ENCODE measurements at places on chromosomes 3 and 15. TPM values are rescaled to one million over a fixed set of nuclear protein-coding genes. Genes with fewer than 3 reads are reported as not detected.

Gene NMNAT3
- total RNA-seq, result 1.5 TPM

- H3K4me1 ChIP-seq, result no peaks in the 10 kb centered on the region
- no peak for DNase-seq
- no peak overlapping the region for H3K27ac ChIP-seq
Measured at GRCh38 chr3:18847583-18848197, 300.6 kb upstream of the KCNH8 start.

GRCh38 chr3:72604328-72604727 lies 243.9 kb downstream of the SHQ1 start:
- H3K4me3 ChIP-seq, result no peak overlapping the region
- no peak for DNase-seq
- H3K4me1 ChIP-seq, result no peaks in the 10 kb centered on the region
- H3K27me3 ChIP-seq, result no peaks in the 10 kb centered on the region

- H3K4me1 ChIP-seq, result no peaks in the 10 kb centered on the region
- no peak overlapping the region for H3K4me3 ChIP-seq
- no peaks in the 10 kb centered on the region for H3K36me3 ChIP-seq
- no peaks in the 10 kb centered on the region for H3K27me3 ChIP-seq
Measured at GRCh38 chr3:115272036-115272824, 125.1 kb upstream of the ZBTB20 start.

GRCh38 chr3:143326983-143327778 lies 207.6 kb downstream of the CHST2 start:
- no peak overlapping the region for H3K4me3 ChIP-seq
- DNase-seq, result no peak
- H3K4me1 ChIP-seq, result no peaks in the 10 kb centered on the region
- no peak overlapping the region for H3K27ac ChIP-seq
- H3K36me3 ChIP-seq, result no peaks in the 10 kb centered on the region

DNA sequence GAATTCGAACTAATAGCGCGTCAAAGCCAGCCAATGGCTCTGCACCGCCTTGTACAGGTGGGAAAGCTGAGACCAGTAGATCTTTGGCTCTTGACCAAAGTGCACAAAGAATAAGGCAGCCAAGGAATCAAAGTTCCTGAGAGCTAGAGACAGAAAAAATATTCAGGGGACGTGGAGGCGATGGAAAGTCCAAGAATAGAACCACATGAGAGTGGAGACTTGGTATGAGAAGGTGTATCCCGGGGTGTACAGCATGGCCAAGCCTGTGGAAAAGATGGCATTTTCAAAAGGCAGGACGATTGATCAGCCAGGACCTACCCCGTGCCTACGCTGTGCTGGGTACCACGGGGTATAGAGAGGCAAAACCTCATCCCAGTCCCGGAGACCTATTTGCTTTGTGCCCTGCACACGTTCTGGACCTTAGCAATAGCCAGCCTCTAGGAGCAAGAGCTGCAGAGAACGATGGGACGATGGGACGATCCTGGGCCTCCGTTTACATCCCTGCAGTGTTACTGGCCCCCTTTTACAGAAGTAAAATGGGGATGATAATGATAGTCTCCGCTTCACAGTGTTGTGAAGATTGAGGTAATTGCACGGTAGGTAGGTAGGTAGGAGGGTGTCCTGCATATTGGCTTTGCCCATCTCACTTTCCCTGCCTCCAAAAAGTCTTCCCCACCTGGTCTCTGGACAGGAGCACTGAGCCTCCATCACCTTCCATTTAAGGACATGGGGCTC lies 583 bp upstream of the RBSN start:
- H3K27ac ChIP-seq, result peak overlapping the region; percentile 91
- peak; percentile 17 for DNase-seq
- H3K4me1 ChIP-seq, result peaks cover 14% of the 10 kb centered on the region
- no peaks in the 10 kb centered on the region for H3K36me3 ChIP-seq
- H3K27me3 ChIP-seq, result no peaks in the 10 kb centered on the region
- H3K4me3 ChIP-seq, result peak overlapping the region; percentile 64

DNA sequence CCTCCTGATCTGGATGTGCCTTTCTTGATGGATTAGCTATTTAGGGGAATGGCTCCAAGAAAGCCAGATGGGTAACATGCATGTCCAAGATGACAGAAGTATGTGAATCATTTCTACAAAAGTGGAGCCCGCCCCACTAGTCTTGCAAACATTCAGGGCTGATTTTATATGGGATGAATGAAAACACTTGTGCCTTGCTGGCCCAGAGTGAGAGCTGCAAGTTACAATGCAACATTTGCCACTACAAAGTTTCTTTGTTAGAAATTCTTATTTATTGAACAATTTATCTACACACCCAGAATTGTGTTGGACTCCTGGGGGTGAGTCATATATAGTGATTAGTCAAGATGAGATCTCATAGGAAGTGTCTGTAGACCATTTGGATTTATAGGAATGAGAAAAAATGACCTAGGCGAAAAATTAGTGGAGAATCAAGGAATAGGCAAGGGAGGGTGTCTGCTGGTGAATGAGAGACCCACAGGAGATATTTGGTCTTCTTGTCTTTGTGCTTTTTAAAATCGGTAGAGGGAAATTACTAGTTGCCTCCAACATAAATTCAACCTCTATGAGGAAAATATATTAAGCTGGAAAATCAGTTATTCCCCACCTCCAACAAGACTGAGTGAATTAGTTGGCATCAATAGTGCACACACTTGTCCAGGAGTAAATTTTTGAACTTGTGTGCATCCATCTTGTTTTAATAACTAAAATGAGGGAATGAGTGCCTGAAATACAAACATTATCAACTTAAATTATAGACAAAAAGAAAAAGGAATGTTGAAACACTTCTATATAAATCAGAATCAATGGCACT lies 53.5 kb upstream of the DCBLD2 start:
- no peaks in the 10 kb centered on the region for H3K4me1 ChIP-seq
- H3K4me3 ChIP-seq, result no peak overlapping the region
- no peaks in the 10 kb centered on the region for H3K36me3 ChIP-seq
- H3K27me3 ChIP-seq, result no peaks in the 10 kb centered on the region
- H3K27ac ChIP-seq, result no peak overlapping the region

DNA sequence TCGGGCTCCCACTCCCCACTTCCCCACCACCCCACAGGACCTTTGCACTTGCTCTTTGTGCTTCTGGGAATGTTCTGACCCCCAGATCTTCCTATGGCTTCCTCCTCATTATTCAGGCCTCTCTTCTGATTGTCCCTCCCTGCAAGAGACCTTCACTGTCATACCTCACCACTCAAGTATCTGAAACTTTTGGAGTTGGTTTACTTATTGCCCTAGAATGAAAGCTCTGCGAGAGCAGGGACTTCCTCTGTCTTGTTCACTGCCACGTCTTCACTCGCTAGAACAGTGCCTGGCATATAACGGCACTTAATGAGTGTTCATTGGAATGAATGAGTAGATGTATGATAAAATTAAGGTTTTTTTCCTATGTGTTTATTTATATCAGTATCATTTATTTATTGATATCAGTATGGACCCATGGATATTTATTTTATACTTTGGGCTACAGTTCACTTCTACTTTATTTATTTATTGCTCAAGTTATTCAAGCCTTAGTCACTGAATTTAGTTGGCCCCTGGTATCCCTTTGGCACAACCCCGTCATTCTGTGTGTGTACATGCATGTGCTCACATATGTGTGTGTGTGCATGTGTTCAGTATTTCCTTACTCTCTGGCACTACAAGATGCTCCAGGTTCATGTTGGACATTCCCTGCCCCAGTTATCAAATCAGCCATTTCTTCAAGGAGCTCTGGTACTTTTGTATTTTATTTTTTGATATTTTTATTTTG lies 197.6 kb downstream of the THSD4 start:
- no peaks in the 10 kb centered on the region for H3K27me3 ChIP-seq
- DNase-seq, result no peak
- H3K4me3 ChIP-seq, result no peak overlapping the region

Gene LRRC2
- 2.0 TPM for total RNA-seq

GRCh38 chr3:40191850-40192448 lies 117.6 kb upstream of the EIF1B start:
- H3K4me1 ChIP-seq, result no peaks in the 10 kb centered on the region
- H3K4me3 ChIP-seq, result no peak overlapping the region
- H3K27me3 ChIP-seq, result no peaks in the 10 kb centered on the region

DNA sequence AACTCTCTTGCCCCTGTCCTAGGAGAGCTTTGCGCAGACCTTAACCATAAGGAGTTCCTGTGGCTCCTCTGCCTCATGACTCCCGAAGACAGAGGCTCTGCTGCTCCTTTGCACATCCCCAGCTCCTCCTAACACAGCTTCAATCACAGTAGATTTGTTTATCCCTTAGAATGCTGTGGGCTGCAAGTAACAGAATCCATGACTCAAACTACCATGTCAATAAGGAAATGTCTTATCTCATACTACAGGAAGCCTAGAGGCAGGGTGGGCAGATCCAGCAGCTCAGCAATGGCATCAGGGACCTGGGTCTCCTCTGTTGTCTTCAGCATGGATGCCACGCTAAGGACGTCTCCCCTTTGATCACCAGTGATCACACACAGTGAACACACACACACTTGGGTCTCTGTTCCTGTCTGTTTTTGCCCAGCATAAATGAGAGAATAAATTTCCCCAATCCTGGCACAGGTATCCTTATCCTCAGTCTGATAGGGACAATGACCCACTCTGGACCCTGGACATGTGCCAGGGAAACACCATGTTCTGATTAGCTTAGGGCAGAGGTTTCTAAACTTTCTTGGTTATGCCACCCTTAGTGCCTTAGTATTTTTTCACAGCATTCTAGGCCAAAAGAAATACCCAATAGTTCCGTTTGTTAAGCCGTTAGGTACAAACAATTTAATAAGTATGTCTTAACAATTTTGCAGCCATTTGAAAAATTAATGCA lies 46.1 kb upstream of the MRPS22 start:
- no peaks in the 10 kb centered on the region for H3K36me3 ChIP-seq
- H3K4me3 ChIP-seq, result no peak overlapping the region
- peaks cover under 1% of the 10 kb centered on the region for H3K27me3 ChIP-seq
- no peaks in the 10 kb centered on the region for H3K4me1 ChIP-seq

DNA sequence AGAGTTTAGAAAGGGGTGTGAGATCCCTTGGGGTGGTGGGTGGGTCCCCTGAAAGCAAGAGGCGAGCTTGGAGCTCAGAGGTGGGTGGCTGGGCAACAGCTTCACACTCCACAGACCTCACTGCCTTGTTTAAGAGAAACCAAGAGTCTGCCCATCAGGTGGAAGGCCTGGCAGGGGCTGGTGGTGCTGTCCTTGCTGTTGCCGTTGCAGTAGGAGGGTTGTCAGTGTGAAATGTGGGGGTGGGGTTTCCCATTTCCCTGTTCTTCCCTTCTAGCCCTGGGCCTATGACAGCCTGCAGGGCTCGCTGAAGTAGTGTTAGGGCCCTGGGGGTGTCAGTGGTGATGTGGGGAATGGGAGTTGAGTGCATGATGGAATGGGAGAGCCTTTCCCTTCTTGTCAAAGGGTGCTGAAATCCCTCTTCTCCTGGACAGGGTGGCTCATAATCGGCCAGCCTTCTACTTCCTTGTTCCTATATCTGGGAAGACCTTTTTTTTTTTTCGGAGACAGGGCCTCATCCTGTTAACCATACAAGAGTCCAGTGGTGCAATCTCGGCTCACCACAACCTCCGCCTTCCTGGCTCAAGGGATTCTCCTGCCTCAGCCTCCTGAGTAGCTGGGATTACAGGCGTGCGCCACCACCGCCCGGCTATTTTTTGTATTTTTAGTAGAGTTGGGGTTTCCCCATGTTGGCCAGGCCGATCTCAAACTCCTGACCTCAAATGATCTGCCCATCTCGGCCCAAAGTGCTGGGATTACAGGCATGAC lies 4.3 kb downstream of the PLEKHO2 start:
- DNase-seq, result no peak
- H3K4me3 ChIP-seq, result no peak overlapping the region
- H3K4me1 ChIP-seq, result peaks cover 61% of the 10 kb centered on the region
- no peaks in the 10 kb centered on the region for H3K27me3 ChIP-seq
- H3K27ac ChIP-seq, result peak overlapping the region; percentile 89

- H3K27me3 ChIP-seq, result no peaks in the 10 kb centered on the region
- H3K27ac ChIP-seq, result peak overlapping the region; percentile 36
- no peaks in the 10 kb centered on the region for H3K36me3 ChIP-seq
Measured at GRCh38 chr15:69704229-69704628, 251.6 kb downstream of the RPLP1 start.

Gene GPR149
- not detected for total RNA-seq

DNA sequence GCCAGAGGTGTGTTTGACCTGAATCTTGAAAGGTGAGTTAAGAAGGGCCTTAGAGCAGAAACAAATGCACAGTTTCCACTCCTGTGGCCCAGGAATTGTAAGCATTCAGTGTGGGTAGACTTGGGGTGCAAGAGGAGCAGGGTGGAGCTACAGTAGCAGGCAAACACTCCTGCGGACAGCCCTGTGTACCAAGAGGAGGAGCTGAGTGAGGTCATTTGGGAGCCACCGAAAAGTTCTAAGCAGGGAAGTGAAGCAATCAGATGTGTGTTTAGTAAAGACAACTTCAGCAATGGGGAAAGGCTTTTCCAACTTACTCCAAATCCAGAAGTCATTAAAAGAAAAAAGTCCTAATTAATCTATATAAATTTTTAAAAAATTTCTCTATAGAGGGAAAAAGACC lies 99.3 kb downstream of the ARHGEF26 start:
- no peak for DNase-seq
- H3K36me3 ChIP-seq, result no peaks in the 10 kb centered on the region
- H3K4me3 ChIP-seq, result no peak overlapping the region
- no peak overlapping the region for H3K27ac ChIP-seq

DNA sequence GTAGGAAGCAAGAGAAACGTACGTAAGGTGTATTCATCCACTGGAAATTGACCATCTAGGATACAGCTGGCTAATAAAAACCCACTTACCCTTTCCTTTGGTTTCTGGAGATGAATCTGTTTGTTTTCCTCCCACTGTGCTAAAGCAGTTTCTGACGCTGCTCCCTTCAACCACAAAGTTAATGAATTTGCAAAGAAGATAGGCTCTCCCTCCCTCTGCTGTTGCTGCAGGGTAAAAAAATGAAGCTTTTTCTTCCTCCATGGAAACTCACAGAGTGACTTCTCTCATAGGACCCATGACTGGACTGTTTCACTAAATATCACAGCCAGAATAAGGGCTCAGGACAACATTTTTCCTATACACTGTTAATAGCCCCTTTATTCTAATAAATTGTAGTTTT lies 172.1 kb upstream of the LRRN1 start:
- DNase-seq, result no peak
- no peaks in the 10 kb centered on the region for H3K27me3 ChIP-seq
- H3K36me3 ChIP-seq, result no peaks in the 10 kb centered on the region
- no peak overlapping the region for H3K4me3 ChIP-seq
- no peak overlapping the region for H3K27ac ChIP-seq

DNA sequence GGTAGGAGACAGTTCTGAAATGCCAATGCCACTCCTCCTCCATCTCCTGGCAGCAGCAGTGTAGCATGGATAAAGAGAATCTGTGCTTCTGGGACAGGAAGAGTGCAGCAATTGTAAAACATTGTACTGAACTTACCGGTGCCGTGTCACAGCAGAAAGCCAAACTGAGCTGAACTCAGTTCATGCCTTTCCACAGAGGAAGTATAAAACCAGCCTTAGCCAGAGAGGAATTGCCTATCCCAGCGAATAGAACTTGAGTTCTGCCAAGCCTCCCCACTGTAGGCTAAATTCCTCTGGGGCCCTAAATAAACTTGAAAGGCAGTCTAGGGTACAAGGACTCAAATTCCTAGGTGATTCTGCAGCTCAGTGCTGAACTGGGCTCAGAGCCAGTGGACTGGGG lies 148.8 kb downstream of the SLC9A9 start:
- no peaks in the 10 kb centered on the region for H3K36me3 ChIP-seq
- H3K4me3 ChIP-seq, result no peak overlapping the region
- DNase-seq, result no peak
- no peaks in the 10 kb centered on the region for H3K4me1 ChIP-seq
- H3K27ac ChIP-seq, result no peak overlapping the region
